Umbilical cord (tissue), 2 donors: ENCODE measurements at places on chromosomes 7 and 10. TPM values are rescaled to one million over a fixed set of nuclear protein-coding genes. Genes with fewer than 3 reads are reported as not detected.

The MYOF gene
- total RNA-seq, result 109 TPM

The COL13A1 gene
- 18.3 TPM for total RNA-seq

The CWF19L1 gene
- total RNA-seq, result 11.1 TPM

The OR2A42 gene
- total RNA-seq, result 0.48 TPM

The FAM25C gene
- total RNA-seq, result not detected

The NCAPG2 gene
- 11.6 TPM for total RNA-seq

The STAMBPL1 gene
- total RNA-seq, result 25.5 TPM
